ENCODE measurements at places on chromosomes 2 and 18. TPM values are rescaled to one million over a fixed set of nuclear protein-coding genes. Genes with fewer than 3 reads are reported as not detected.

The G6PC2 gene
- total RNA-seq: not detected

The RPRM gene
- total RNA-seq: 92.3 TPM

The RPS27A gene
- 1,879 TPM for total RNA-seq

The SLC23A3 gene
- total RNA-seq: not detected

The GLI2 gene
- 41.4 TPM for total RNA-seq

The CD226 gene
- not detected for total RNA-seq

The C2orf81 gene
- 1.6 TPM for total RNA-seq

The DUSP2 gene
- total RNA-seq: 3.6 TPM

The ANKRD62 gene
- total RNA-seq: not detected

The SP110 gene
- total RNA-seq: 2.2 TPM

The VWA3B gene
- 1.0 TPM for total RNA-seq

The TRIM54 gene
- total RNA-seq: 5.5 TPM

The ACTR2 gene
- 42.1 TPM for total RNA-seq

The PLCL1 gene
- total RNA-seq: 0.22 TPM

The UBXN2A gene
- 16.6 TPM for total RNA-seq

The RBM45 gene
- total RNA-seq: 12.9 TPM

The LHCGR gene
- not detected for total RNA-seq

The ZEB2 gene
- 4.9 TPM for total RNA-seq

The FTCDNL1 gene
- total RNA-seq: 0.59 TPM

The DNAJC5G gene
- total RNA-seq: not detected

The LCT gene
- not detected for total RNA-seq

The PID1 gene
- 1.5 TPM for total RNA-seq

The ATP6V1B1 gene
- 0.14 TPM for total RNA-seq

The MAB21L4 gene
- total RNA-seq: not detected

The ACVR1C gene
- 1.0 TPM for total RNA-seq

The MGAT4A gene
- total RNA-seq: 2.1 TPM

The SIX3 gene
- 1.7 TPM for total RNA-seq

The TMEM37 gene
- 4.2 TPM for total RNA-seq

The STAT4 gene
- 1.5 TPM for total RNA-seq

The C2orf74 gene
- total RNA-seq: 6.5 TPM

The NCK2 gene
- total RNA-seq: 80.3 TPM

The UCN gene
- not detected for total RNA-seq

The GALR1 gene
- 0.17 TPM for total RNA-seq

The KCNIP3 gene
- 0.48 TPM for total RNA-seq

The CRYGD gene
- 5.5 TPM for total RNA-seq

The EGR4 gene
- 0.04 TPM for total RNA-seq

The LGALSL gene
- total RNA-seq: 12.1 TPM

The SERPINB12 gene
- not detected for total RNA-seq

The RPIA gene
- total RNA-seq: 10.3 TPM

The CIB4 gene
- total RNA-seq: not detected

The SLC35F6 gene
- 15.4 TPM for total RNA-seq

The KANSL1L gene
- 11.4 TPM for total RNA-seq

All from H7 (cell line).